ENCODE measurements at places on chromosomes 3 and 15.

GRCh38 chr3:186821429-186822387, 15.4 kb upstream of the RFC4 start:
- peak; percentile 33 for DNase-seq

DNA sequence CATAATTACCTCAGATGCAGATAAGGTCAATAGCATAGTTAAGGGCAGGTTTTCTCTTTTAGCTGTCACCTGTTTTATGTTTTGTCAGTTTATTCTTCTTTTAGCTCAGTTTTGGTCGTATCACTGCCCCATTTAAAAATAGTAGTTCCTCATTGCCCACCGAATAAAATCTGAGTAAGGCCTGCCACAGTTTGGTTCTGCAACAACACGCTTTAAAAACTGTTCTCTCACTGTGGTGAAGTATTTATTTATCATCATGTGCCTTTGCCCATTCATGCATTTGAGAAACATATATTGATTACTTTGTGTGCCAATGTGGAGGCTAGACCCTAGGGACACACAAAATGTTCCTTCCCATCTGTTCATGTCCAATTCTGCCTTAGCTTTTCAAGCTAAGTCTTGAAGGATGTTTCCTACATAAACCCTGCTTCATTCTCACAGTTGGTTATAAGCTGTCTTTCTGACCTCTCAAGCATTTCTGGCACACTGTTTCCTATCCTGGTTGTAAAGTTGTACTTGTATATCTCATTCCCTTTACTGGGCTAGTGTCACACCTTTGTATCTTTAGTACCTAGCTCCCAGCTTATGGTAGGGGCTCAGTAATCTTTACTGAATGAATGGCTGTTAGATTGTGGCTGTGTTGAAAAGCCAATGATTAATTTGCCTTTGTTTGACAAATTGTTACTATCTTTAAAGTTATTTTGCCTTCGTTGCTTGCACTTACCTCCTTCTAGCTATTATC, 23.9 kb downstream of the AKAP13 start:
- DNase-seq = no peak

DNA sequence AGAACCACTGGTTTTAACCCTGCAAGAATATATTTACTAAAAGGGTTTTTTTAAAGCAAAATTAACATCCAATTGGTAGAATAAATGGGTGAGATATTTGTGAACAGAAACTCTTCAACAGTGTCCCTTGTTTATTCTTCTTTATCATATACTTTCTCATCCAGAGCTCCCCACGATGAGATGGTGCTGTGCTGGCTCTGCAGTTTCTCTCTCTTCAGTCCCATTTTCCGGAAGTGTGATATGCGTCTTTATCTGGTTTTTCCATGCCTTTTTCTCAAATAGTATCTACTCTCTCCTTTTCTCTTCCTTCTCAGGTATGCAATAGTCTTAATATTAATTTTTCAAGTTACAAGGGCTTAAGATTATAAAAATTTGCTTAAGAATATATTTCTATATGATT, 1.5 kb downstream of the EAF2 start:
- no peak for DNase-seq

GRCh38 chr15:69185706-69186105, 25.3 kb downstream of the GLCE start:
- no peak for DNase-seq

- no peak for DNase-seq
Measured at GRCh38 chr3:158217992-158218391, 108.1 kb downstream of the RSRC1 start.

- DNase-seq = no peak
Measured at GRCh38 chr3:52102934-52103333, 46.6 kb upstream of the DUSP7 start.

- no peak for DNase-seq
Measured at GRCh38 chr3:184448321-184449160, 68.7 kb downstream of the CHRD start.

Measured in central memory CD4-positive, alpha-beta T cell (primary cell).